ENCODE measurements at places on chromosomes 11 and 22.

GRCh38 chr11:63567044-63567840 is 4.1 kb upstream of the PLAAT2 start:
- no peak for DNase-seq

- no peak for DNase-seq
These were observed 53.7 kb downstream of the CADM1 start for GRCh38 chr11:115450519-115450918.

GRCh38 chr11:47137476-47137875 is 39.2 kb downstream of the ARFGAP2 start:
- no peak for DNase-seq

GRCh38 chr22:32985899-32986765 is 72.0 kb downstream of the SYN3 start:
- no peak for DNase-seq

DNA sequence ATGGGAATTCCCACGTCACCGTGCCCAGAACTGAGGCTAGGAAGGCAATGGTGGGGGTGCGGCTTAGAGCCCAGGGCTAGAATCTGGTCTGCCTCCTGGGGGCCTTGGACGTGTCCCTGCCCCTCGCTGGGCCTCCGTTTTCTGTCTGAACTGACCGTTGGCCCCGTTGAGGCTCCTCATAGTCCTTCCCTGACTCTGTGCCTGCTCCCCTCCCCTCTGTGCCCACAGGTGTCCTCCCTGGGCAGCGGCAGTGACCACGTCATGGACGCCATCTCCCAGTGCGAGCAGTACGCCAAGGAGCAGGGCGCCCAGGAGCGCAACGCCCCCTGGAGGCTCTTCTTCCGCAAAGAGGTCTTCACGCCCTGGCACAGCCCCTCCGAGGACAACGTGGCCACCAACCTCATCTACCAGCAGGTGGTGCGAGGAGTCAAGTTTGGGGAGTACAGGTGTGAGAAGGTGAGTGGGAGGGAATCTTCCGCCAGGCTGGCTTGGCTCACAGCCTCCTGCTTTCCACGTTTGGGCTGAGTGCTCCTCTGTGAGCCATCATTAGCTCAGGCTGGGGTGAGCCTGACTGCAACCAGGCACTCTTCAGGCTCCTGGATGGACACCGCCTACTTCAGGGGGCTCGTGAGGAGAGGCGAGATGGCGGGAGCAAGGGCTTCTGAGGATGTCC is 63.9 kb downstream of the MYO7A start:
- DNase-seq, result peak; percentile 86

- DNase-seq, result no peak
These were observed 454.9 kb upstream of the CADM1 start for GRCh38 chr11:115959081-115959486.

GRCh38 chr22:23859201-23859600 is 1.5 kb downstream of the SLC2A11 start:
- no peak for DNase-seq
